ENCODE measurements at places on chromosomes 5 and 9. TPM values are rescaled to one million over a fixed set of nuclear protein-coding genes. Genes with fewer than 3 reads are reported as not detected.

GRCh38 chr5:14884062-14884612 is 12.6 kb upstream of the ANKH start:
- DNase-seq, result no peak
- H3K4me1 ChIP-seq, result peaks cover 15% of the 10 kb centered on the region
- H3K27me3 ChIP-seq, result no peaks in the 10 kb centered on the region
- H3K36me3 ChIP-seq, result no peaks in the 10 kb centered on the region
- no peak overlapping the region for H3K4me3 ChIP-seq

DNA sequence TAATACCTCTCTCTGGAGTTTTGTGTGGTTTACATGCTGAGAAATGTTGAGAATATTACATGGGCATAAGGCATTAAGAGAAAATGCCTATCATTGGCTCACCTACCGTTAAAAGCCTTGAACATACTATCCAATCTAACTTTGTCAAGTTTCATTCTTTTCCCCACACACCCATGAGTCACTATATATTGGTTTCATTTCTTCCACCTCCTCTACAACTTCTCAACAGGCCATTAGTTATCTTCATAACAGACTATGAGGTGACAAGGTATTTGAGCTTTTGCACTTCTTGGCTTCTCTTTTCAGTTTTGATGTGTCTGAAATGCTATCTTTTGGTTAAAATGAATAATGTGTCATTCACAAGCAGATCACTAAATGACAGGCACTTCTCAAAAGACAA is 288.0 kb downstream of the KCNN2 start:
- no peak overlapping the region for H3K4me3 ChIP-seq
- H3K4me1 ChIP-seq, result no peaks in the 10 kb centered on the region
- H3K27me3 ChIP-seq, result no peaks in the 10 kb centered on the region
- no peak overlapping the region for H3K27ac ChIP-seq

DNA sequence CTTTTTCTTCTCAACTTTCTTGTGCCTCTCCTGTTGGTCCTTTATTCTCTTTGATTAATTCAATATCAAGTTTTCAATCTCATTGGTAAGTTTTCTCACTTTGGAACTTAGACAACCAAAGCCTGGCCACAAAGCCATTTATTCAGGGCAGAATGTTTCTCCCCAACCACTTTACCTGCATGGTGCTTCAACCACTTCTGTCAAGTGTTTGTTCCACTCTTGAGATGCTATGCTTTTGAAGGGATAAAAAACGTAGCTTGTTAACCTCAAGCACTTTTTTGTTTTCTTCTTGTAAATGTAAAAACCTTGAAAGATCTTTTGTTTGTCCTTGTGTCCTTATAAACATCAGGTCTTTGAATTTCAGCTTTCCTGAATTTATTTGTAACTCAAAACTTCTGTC is 966.7 kb downstream of the MAT2B start:
- H3K4me1 ChIP-seq, result no peaks in the 10 kb centered on the region
- no peak overlapping the region for H3K4me3 ChIP-seq
- no peaks in the 10 kb centered on the region for H3K27me3 ChIP-seq
- DNase-seq, result no peak

DNA sequence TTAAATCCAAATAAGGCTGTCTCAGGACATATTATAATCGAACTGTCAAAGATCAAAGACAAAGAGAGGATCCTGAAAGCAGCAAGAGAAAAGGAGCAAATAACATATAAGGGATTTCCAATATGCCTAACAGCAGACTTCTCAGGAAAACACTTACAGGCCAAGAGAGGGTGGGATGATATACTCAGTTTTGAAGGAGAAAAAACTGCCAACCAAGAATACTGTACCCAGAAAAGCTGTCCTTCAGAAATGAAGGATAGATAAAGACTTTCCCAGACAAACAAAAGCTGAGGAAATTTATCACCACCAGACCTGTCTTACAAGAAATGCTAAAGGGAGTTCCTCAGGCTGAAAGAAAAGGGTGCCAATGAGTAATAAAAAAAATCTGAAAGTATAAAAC is 16.0 kb downstream of the EGFLAM start:
- peaks cover 3% of the 10 kb centered on the region for H3K27me3 ChIP-seq
- H3K4me1 ChIP-seq, result no peaks in the 10 kb centered on the region
- no peak for DNase-seq

GRCh38 chr9:74589576-74589975 is 92.4 kb downstream of the RORB start:
- no peaks in the 10 kb centered on the region for H3K36me3 ChIP-seq
- no peak overlapping the region for H3K27ac ChIP-seq
- no peaks in the 10 kb centered on the region for H3K27me3 ChIP-seq
- no peak for DNase-seq
- no peak overlapping the region for H3K4me3 ChIP-seq
- no peaks in the 10 kb centered on the region for H3K4me1 ChIP-seq

- no peak overlapping the region for H3K27ac ChIP-seq
- no peak overlapping the region for H3K4me3 ChIP-seq
- peaks cover 4% of the 10 kb centered on the region for H3K27me3 ChIP-seq
- peak; percentile 71 for DNase-seq
- peaks cover 8% of the 10 kb centered on the region for H3K4me1 ChIP-seq
Measured at GRCh38 chr5:179348843-179349242, 3.6 kb upstream of the ADAMTS2 start.

GRCh38 chr9:33177639-33178038 is 10.5 kb upstream of the B4GALT1 start:
- H3K27me3 ChIP-seq, result no peaks in the 10 kb centered on the region
- peaks cover 20% of the 10 kb centered on the region for H3K4me1 ChIP-seq
- no peaks in the 10 kb centered on the region for H3K36me3 ChIP-seq

DNA sequence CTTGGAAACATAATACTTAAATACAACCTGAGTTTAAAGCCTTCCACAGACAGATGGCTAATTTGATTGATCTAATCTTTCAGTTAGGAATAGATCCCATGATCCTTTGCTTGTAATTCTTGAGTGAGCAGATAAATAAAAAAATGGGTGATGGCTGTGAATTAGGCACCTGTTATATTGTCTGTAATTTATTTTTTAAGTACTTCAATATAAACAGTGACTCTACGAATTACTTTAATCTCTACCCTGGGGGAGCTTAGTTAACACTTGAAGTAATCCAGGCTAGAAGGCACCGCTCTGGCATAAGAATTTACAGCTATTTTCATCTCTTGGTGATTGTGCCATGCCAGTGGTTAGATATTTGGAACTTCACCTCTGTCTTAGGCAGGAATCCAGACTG is 9.0 kb downstream of the EGFLAM start:
- H3K4me3 ChIP-seq, result no peak overlapping the region
- H3K4me1 ChIP-seq, result no peaks in the 10 kb centered on the region
- peaks cover 25% of the 10 kb centered on the region for H3K27me3 ChIP-seq
- DNase-seq, result no peak
- no peaks in the 10 kb centered on the region for H3K36me3 ChIP-seq

- H3K4me3 ChIP-seq, result no peak overlapping the region
- H3K4me1 ChIP-seq, result peaks cover 14% of the 10 kb centered on the region
- H3K27ac ChIP-seq, result no peak overlapping the region
Measured at GRCh38 chr9:91154686-91155085, 207.0 kb downstream of the AUH start.

DNA sequence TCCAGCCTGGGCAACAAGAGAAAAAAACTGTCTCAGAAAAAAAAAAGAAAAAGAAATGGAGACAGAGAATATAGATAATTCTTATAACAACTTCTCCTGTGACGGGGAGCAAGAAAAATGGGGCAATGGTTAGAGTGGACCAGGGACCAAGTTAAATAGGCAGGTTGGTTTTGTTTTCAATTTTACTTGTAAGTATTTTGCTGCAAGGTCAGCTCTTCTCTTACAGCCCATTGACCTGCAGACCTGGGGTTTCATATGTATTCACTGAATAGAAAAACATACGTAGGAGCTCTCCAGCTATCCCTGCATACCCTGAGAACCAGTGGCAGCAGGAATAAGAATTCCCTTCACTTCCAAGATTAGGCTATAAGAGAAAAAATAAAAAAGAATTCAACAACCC is 29.2 kb upstream of the IL13 start:
- no peak overlapping the region for H3K27ac ChIP-seq
- no peaks in the 10 kb centered on the region for H3K27me3 ChIP-seq
- no peaks in the 10 kb centered on the region for H3K36me3 ChIP-seq

DNA sequence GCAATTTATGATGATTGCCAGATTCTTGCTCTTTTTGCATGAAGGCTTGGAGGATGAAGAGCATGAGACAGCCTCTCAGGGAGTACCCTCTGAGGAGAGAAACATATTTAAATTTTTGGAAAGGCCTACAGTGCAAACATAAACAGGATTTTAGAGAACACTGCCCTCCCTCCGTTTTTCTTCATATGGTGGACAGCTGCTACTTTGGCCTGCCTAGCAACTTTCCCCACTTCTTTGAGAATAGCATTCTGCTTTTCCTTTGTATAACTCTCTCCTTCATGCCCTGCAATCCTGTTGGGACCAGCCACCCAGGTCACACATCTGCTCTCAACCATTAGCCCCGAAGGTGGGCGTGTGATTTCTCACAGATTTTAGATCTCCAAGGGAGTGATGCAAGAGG is 20.5 kb upstream of the TXN start:
- peaks cover 8% of the 10 kb centered on the region for H3K4me1 ChIP-seq
- H3K27ac ChIP-seq, result no peak overlapping the region
- H3K4me3 ChIP-seq, result no peak overlapping the region
- H3K27me3 ChIP-seq, result no peaks in the 10 kb centered on the region
- H3K36me3 ChIP-seq, result no peaks in the 10 kb centered on the region
- no peak for DNase-seq

GRCh38 chr9:128358861-128359260 is 12.3 kb upstream of the URM1 start:
- no peak overlapping the region for H3K4me3 ChIP-seq
- H3K36me3 ChIP-seq, result peaks cover 6% of the 10 kb centered on the region
- DNase-seq, result peak; percentile 45
- no peak overlapping the region for H3K27ac ChIP-seq

- DNase-seq, result no peak
- H3K4me1 ChIP-seq, result peaks cover 30% of the 10 kb centered on the region
- H3K4me3 ChIP-seq, result no peak overlapping the region
- H3K27ac ChIP-seq, result no peak overlapping the region
- no peaks in the 10 kb centered on the region for H3K27me3 ChIP-seq
- H3K36me3 ChIP-seq, result no peaks in the 10 kb centered on the region
Measured at GRCh38 chr5:164346785-164347630, 841.6 kb downstream of the MAT2B start.

- H3K4me1 ChIP-seq, result peaks cover 46% of the 10 kb centered on the region
- no peak overlapping the region for H3K4me3 ChIP-seq
- DNase-seq, result no peak
- no peak overlapping the region for H3K27ac ChIP-seq
- no peaks in the 10 kb centered on the region for H3K36me3 ChIP-seq
- H3K27me3 ChIP-seq, result no peaks in the 10 kb centered on the region
Measured at GRCh38 chr5:96332535-96333366, 100.3 kb downstream of the PCSK1 start.

DNA sequence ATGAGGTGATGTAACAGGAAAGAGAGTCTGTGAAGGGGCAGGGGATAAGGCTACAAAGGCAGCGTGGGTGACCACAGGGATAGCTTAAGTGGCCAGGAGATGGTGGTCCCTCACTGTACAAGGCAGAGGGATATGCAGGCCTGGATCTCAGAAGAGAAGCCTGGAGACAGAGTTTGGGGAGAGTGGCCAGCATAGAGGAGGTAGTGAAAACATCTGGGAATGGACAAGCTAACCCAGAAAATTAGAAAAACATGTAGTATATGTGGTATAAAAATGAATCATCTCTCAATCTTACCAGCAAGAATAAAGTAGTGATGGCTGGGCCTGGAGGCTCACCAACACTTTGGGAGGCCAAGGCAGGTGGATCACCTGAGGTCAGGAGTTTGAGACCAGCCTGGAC is 349.2 kb upstream of the KLF4 start:
- H3K27ac ChIP-seq, result no peak overlapping the region
- no peaks in the 10 kb centered on the region for H3K36me3 ChIP-seq
- no peaks in the 10 kb centered on the region for H3K4me1 ChIP-seq
- DNase-seq, result no peak
- H3K27me3 ChIP-seq, result no peaks in the 10 kb centered on the region
- H3K4me3 ChIP-seq, result no peak overlapping the region

DNA sequence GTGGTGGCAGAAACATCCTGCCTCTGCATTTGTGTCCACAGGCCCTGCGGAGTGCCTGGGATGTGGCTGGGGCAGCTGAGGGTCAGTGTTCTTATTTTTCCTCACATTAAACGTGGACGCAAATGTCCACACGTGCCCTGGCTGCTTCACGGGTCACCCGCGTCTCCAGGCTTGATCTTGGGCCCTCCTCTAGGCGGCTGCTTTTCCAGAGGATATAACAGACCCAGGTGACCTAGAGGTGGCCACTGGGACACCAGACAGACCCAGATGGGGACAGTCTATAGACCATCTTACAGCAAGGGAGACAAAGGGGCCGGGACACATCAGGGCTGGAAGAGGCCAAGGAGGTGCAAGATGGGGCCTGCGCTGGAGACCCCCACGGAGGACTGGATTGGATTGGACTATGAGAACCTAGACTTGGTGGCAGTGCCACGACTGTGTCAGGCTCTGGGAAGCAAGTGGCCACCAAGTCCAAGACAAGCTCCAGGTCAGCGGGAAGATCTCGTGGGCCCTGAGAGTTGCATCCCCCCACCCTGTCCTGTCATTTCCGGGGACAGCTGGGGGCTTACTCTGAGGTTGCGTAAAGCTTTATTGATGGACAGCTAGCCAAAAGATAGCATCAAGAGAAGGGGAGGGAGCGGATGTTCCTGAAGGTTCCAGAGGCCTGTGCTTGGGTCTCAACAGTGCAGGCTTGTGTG is 6.9 kb downstream of the WNK2 start:
- H3K4me3 ChIP-seq, result no peak overlapping the region
- no peaks in the 10 kb centered on the region for H3K27me3 ChIP-seq
- no peaks in the 10 kb centered on the region for H3K4me1 ChIP-seq
- peak; percentile 68 for DNase-seq

GRCh38 chr5:169071-169727 is 22.1 kb upstream of the LRRC14B start:
- no peaks in the 10 kb centered on the region for H3K27me3 ChIP-seq
- peak overlapping the region; percentile 95 for H3K27ac ChIP-seq
- H3K4me3 ChIP-seq, result no peak overlapping the region
- H3K36me3 ChIP-seq, result no peaks in the 10 kb centered on the region

DNA sequence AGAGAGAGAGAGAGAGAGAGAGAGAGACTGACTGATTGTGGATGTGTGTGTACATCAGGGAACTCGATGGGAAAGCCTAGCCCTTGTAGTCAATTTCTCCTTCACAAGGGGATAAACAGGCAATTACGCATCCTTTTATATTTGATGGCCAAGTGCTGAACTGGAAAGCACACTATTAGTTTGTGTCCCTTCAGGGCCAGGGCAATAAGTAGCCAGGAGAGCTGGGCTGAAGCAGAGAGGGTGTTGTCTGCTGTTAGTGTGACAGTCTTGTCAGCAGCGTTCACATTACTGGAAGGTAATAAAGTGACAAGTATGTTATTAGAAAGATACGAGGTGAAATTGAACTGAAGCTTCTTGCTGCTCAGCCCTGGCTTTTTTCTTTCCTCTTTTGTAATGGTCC is 457.7 kb downstream of the BNC2 start:
- no peaks in the 10 kb centered on the region for H3K27me3 ChIP-seq
- H3K4me1 ChIP-seq, result peaks cover 43% of the 10 kb centered on the region
- DNase-seq, result no peak
- no peak overlapping the region for H3K4me3 ChIP-seq
- H3K36me3 ChIP-seq, result no peaks in the 10 kb centered on the region

The PIP5KL1 gene
- 3.5 TPM for total RNA-seq

The CDC20B gene
- total RNA-seq, result not detected

The CD74 gene
- total RNA-seq, result 21.4 TPM

The IL13 gene
- not detected for total RNA-seq
